NCI-H2107 (cell line): ENCODE measurements at places on chromosomes 7 and 10.

DNA sequence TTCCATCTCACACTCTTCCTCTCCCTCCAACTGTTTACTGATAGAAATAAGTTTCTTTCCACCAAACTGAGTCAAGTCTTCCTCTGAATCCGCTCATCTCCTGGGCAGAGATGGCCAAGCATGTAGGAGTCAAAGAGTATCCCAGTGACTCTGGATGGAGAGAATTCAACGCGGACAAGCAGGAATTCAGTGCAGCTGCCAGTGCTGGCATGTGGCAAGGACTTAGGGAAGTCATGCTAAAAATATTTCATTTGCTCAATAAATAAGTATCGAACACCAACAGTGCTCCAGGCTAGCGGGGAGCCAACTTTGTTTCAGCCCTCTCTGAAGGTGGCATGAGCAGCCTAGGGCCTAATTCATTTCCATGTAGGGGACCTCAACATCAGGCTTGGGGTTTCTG is 351.6 kb upstream of the ZMIZ1 start:
- no peak for DNase-seq

DNA sequence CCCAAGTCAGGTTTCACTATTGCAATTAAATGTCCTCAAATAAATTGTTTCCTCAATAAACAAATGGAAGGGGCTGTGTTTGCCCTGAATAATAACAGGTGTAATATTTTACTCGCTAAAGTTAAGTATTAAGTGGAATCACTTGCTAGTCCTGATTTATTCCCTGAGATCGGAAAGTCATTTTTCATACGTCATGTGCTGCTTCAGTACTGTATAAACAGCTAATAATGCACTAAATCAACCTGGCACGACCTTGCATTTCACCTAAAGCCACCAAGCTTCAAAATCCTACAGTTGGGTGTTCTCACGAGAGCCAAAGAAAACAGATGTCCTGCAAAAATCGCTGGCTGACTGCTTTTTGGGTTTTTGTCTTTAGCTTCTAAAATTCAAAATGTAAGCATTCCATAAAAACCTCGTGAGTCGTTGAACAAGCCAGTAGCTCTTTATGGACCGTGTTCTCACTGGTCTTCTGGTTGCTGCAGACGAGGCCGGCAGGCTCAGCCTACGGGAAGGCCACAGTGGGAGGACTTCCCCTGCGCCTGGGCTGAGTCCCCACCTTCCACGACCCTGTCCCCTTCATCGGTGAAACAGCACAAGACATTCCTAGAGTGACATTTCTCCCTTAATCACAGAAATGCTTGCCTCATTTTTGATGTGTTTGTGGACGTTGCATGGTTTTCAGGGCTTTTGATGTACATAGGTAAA is 17.9 kb upstream of the MNX1 start:
- no peak for DNase-seq

GRCh38 chr7:26365077-26365900 is 73.6 kb downstream of the SNX10 start:
- DNase-seq, result peak; percentile 77

GRCh38 chr10:114932945-114933344 is 5.0 kb upstream of the TRUB1 start:
- no peak for DNase-seq
